ENCODE measurements at places on chromosomes 1 and 21.
A peak's percentile ranks its signal among the peaks of the same experiment; 100 is the strongest.

DNA sequence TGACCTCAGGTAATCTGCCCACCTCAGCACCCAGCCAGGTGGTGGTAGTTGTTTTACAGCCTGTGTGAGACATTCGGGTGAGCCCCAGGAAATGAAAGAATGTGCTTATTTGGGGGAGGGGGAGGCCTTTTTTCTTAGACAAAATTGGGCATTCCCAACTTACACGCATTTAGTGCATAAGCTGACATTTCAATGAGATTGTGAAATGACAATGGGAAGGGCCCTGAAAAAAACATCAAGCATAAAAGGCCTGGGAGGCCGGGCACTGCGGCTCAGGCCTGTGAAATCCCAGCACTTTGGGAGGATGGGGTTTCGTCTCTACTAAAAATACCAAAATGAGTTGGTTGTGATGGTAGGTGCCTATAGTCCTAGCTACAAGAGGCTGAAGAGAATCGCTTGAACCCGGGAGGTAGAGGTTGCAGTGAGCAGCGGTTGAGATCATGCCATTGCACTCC, 5.0 kb downstream of the GAS5 start:
- DNase-seq: peak; percentile 61

- DNase-seq: no peak
Measured at GRCh38 chr1:9297831-9298230, 5.1 kb downstream of the SPSB1 start.

GRCh38 chr1:245090491-245091090, 64.2 kb upstream of the KIF26B start:
- DNase-seq: no peak

DNA sequence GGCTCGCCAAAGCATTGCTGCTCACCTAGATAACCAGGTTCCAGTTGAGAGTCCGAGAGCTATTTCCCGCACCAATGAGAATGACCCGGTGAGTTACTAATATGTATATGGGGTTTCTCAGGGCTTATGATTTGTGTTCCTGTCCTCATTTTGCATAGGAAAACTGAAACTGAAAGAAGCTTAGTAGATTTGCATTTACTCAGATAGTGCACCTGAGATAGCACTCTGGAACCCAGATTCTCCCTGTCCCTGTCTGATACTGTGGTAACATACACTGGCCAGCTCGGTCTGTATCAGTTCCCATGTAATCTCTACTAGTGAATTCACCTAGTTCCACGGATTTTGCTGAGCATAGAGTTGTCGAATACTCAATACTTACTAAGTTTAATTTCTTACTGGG, 28.1 kb downstream of the DAP3 start:
- no peak for DNase-seq

- no peak for DNase-seq
Measured at GRCh38 chr1:230265200-230266115, 160.7 kb downstream of the PGBD5 start.

- DNase-seq: no peak
Measured at GRCh38 chr21:46622226-46622625, 13.2 kb upstream of the PRMT2 start.

- no peak for DNase-seq
Measured at GRCh38 chr1:228370439-228370940, 36.1 kb downstream of the TRIM11 start.

DNA sequence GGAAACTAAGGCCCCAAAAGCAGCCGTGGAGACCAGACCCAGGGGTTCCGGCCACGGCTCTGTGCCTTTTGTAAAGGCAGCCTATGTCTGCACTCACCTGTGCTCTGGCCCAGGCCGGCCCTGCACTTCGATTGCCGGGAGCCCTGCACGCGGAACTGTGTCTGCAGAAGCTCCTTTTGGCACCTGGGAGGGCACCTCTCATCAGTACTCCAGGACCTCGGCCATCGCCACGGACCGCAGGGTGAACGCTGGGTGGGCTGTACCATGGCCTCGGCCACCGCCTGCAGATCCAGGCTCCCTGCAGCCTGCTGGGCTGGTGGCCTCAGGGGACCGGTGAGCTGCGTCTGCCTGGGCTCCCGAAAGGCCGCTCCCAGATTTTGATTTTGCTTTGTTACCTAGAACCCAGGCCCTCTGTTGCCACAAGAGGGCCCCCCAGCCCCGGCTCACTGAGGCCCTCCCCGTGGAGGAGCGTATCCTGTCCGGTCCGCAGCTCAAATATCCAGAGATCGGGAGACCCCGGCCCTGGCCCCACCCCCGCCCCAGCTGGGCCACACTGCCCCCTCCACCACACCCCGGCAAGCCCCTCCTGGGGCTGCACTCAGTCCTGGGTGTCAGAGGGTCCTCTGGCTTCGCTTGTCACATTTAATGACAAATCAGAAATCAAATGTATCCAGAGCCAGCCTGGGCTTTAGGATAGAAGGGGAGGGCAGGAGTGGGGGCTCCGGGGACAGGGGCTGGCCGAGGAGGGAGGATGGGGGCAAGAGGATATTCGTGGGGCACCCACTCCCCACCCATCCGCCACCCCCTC, 60.2 kb upstream of the PDE9A start:
- peak; percentile 27 for DNase-seq

DNA sequence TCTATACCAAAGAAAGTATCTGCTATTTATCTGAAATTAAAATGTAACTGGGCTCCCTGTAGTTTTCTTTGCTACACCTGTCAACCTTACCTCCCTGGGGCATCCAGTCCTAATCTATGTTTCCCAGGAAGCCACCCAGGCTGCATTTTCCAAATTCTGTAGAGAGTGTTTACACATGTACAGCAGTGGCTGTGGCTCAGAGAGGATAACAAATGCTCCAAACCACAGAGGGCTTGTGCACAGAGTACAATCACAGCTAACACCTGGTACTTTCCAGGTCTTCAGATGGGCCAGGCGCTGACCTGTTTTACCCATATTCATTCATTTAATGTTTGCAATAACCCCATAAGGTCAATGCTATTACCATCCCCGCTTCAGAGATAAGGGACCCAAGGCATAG, 146.5 kb upstream of the TNR start:
- no peak for DNase-seq

DNA sequence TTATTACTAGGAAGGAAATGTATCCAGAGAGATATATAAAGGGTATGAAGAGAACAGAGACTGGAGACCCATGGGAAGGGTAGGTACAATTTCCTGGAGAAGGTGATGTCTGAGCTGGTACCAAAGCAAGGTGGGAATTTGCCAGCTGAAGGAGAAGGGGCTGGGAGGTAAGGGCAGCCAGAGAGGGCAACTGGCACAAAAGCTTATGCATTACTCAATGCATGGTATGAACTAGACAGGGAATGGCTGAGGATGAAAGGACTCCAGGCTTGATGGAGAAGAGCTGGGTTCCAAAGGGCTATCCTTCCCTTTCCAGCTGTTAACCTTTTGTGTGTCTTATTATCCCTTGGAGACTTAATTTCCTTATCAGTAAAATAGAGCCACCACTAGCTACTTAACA, 113.6 kb upstream of the GADD45A start:
- no peak for DNase-seq

DNA sequence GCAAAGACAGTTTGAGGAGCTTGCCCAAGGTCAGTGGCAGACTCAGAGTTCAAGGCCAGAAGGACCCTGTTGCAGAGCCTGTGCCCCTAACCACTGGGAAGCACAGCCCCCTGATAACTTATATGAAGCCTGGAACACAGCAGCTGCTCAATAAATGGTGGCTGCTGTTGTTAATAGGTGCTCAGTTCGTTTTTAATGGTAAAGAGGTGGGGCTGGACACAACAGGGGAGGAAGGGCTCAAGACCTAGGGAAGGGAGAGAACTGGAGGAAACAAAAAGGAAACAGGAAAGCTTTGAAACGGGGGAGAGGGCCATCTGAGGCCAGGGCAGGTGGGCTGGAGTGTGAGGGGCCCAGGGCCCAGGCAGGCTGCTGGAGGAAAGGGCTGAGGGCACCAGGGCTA, 125.4 kb downstream of the LACTBL1 start:
- DNase-seq: no peak
